ENCODE measurements at places on chromosomes 7 and 10.

GRCh38 chr10:129495698-129496097 is 28.7 kb downstream of the MGMT start:
- no peak for DNase-seq

DNA sequence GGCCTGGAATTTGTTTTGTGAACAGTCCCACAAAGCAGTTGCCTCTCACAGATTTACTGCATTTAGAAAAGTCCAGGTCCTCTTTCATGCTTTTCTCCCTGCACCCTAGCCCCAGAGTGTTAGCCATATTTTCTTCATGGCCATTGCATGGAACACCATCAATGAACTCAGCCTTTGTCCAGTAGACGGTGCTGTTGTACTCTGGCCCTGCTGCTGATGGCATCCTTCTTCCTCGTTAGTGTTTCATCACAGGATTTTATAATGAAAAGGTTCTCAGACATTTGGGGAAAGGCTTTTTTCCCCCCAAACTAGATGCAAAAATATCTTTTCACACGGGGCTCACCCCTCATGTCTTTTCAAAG is 93.0 kb upstream of the SLC25A13 start:
- DNase-seq: peak; percentile 32

GRCh38 chr10:91788527-91788926 is 9.7 kb upstream of the TNKS2 start:
- DNase-seq: no peak

DNA sequence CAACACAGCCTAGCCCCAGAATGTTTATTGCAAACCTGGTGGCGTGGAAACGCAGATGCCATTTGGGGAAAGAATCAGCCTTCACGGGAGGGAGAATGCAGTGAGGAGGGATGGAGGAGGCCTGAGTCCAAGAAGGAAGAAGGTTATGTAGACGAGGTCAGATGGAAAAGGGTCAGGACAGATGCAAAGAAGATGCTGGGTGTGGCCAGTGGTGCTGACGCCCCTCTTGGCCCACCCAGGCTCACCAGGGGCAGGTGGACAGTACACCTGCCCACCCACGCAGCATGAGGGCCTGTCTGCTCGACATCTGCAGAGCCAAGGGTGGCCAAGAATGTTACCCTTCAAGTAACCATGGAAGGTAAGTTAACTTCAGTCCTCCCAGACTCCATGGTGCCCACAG is 40.5 kb downstream of the OAT start:
- DNase-seq: no peak

DNA sequence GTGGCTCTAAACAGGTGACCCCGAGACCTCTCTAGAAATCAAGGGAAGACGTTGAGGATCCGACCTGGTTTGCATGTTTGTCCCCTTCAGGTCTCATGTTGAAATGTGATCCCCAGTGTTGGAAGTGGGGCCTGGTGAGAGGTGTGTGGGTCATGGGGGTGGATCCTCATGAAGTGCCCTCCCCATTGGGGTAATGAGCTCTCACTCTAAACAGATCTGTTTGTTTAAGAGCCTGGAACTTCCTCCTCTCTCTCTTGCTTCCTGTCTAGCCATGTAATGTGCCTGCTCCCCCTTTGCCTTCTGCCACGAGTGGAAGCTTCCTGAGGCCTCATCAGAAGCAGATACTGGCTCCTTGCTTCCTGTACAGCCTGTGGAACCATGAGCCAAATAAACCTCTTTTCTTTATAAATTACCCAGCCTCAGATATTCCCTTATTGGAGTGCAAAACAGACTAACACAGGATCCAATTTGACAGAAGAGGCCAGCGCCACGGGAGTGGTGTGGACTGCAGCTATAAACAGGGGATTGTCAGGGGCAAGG is 10.8 kb upstream of the POLM start:
- no peak for DNase-seq

Measured in NCI-H1436 treated with DMSO at 0.1 percent for 48 hours (cell line).